Amygdala (tissue), 56 donors: ENCODE measurements at places on chromosomes 6 and 20.

DNA sequence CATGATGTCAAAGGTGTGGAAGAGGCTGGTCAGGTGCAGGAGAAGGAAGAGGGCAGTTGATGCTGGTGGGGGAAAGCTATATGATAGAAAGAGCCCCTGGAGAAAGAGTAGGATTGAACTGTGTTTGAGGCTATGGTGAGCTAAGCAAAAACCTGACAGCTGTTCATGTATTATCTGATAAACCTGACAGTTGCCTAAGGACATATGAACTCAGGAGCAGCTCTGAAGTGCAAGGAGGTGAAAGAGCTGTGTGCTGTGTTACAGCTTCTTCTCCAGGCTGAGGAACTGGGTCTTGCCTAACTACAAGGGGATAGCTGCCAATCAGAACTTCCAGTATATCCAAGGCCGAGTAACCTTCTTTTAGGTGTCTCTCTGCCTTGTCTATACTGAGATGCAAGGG is 81.8 kb downstream of the LCA5 start:
- DNase-seq, result no peak

GRCh38 chr6:166365221-166365620 is 17.5 kb downstream of the MPC1 start:
- DNase-seq, result no peak

DNA sequence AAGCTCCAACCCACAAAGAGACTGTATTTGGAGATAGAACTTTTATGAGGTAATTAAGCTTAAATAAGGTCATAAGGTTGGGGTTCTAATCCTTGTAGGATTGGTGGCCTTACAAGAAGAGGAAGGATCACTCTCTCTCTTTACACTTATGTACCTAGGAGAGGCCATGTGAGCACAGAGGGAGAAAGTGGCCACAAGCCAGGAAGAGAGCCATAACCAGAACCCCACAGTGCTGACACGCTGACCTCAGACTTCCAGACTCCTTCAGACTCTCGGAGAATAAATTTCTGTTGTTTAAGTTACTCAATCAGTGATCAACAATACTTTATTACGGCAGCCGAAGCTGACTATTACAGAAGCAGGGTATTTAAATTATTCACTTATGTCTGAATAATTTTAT is 430.5 kb upstream of the EPHA7 start:
- no peak for DNase-seq

GRCh38 chr6:4323322-4323721 is 187.9 kb upstream of the ECI2 start:
- no peak for DNase-seq

DNA sequence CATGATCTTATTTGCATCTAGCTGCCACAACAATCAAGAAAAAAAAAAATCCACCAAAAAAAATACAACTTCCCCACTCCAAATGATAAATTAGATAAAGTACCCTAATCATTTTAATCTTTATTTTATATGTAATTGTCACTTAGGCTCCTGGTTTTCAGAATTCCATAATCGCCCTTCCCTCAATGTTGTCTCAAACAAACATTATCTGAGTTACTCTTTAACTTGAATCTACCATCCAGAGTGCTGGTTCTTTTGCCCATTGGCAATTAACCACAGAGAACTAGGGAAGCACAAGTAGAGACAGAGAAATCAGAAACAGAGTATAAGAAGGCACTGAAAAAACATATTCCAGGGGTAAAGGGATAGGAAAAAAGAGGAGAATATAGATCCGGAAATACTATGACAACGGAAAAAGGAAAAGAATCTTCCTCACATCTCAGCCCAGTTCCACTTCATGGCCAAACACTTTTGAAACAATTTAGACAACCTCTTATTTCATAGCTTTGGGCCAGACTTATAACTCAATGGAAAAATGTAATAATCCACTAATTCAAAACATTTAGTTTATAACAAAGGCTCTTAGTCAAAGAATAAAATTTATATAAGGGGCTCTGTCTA is 861 bp upstream of the NHSL1 start:
- no peak for DNase-seq

GRCh38 chr20:47236639-47236900 is 119.9 kb downstream of the ZMYND8 start:
- no peak for DNase-seq

DNA sequence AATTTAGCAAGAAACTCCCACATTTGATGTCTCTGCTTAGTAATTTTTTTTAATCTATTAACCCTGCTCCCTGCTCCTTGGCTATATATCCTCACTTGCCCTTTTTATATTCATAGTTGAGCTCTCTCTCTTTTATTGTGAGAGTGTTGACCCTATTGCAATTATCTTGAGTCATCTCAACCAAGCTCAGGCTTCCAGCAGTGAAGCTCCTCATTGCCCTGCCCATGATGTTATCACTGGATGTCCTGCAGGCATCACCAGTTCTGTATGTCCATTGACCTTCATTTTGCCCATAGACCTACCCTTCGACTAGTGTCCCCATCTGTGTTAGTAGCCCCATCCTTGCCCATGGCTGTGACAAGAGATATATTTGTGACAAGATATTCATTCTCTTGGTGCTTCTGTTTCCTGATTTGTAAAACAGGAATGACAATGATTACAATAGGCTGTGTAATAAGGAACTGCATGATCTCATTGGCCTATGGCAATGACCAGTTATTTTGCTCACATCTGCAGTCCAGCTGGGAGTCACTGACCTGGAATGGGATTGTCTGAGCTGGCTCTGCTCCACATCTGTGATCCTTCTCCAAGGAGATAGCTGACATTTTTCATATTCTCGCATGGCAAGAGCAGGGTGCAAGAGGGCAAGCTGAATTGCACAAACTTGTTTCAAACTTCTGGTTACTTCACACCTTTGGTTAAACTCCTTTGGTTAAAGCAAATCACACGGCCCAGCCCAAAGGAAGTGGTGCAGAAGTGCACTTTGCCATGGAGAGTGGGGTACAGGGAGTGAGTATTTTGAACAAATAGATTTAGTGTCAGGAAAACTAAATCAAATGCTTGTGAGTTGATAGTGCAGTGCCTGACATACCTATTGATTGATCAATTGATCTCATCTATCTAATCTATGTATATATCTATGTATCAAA is 47.7 kb upstream of the CST5 start:
- DNase-seq, result no peak

- DNase-seq, result no peak
Observed at GRCh38 chr20:43969028-43969447, 54.4 kb downstream of the TOX2 start.

- no peak for DNase-seq
Observed at GRCh38 chr20:41308726-41309413, 8.7 kb downstream of the ZHX3 start.

DNA sequence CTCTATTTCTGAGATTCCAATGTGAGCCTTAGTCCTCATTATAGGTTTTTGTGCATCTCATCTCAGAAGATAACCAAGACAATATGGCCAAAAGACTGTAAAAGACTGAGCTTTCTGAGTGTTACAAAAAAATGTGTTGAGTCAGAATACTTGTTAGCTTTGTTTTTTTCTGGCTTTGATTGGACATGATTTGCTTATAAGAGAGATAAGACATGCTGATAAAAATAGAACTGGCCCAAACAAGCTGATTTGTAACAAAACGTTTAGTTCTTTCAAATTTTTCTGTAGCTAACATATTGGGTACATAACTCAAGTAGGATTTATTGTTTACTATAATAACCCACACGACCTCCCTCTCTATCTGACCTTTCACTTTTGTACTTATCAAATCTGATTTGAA is 32.9 kb downstream of the FILIP1 start:
- no peak for DNase-seq

DNA sequence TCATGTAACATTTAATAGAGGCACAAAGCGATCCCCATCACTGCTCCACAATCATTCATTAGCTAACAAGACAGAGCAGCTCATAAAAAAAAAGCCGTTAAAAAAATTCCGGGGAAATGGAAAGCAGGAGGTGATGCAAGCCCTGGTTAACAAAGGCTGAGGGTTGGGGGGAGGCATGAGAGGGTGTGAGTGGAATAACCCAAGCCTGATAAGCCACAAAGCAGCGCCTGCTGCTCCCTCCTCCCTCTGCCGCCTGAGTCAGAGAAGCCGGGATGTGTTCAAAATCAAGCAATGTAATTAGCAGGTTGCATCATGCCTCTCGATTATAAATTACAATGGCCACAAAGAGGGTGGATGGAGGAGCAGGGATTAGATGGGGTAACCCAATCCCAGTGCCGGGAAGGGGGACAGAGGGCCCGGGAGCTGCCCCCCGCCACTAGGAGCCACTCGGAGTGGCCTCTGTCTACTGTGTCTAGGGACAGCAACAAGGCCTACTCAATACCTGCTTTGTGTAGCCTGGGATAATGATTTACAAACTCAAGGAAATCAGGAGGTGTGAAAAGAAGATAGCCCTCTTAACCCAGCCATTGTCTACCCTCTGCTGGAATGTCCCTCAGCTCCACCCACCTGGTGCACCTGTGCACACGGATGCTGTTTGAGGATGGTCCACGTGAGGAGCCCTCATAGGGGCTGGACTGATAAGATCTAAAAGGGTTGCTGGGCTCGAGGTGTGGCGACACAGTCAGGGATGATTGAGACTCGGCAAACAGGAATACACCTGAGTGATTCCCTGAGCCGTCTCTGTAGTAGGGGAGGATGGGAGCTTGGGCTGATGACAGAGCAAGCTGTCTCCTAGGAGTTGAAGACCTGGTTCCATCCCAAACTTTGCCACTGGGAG is 156.9 kb downstream of the VEGFA start:
- no peak for DNase-seq

- no peak for DNase-seq
Observed at GRCh38 chr6:45086360-45087084, 241.6 kb upstream of the RUNX2 start.

- DNase-seq, result no peak
Observed at GRCh38 chr6:95127261-95127660, 450.1 kb upstream of the MANEA start.

GRCh38 chr20:58256842-58257241 is 28.4 kb upstream of the ANKRD60 start:
- DNase-seq, result no peak
